ENCODE measurements at places on chromosomes 2 and 18. TPM values are rescaled to one million over a fixed set of nuclear protein-coding genes. Genes with fewer than 3 reads are reported as not detected.

The SH3YL1 gene
- total RNA-seq, result 28.5 TPM

The FTCDNL1 gene
- 3.6 TPM for total RNA-seq

The DSG4 gene
- total RNA-seq, result not detected

The CCDC141 gene
- 0.17 TPM for total RNA-seq

The OR6B2 gene
- total RNA-seq, result not detected

The SOX11 gene
- total RNA-seq, result 2.1 TPM

The REEP1 gene
- not detected for total RNA-seq

The RUFY4 gene
- total RNA-seq, result not detected

The ASB18 gene
- total RNA-seq, result not detected
